ENCODE measurements at places on chromosomes 3 and 15.

DNA sequence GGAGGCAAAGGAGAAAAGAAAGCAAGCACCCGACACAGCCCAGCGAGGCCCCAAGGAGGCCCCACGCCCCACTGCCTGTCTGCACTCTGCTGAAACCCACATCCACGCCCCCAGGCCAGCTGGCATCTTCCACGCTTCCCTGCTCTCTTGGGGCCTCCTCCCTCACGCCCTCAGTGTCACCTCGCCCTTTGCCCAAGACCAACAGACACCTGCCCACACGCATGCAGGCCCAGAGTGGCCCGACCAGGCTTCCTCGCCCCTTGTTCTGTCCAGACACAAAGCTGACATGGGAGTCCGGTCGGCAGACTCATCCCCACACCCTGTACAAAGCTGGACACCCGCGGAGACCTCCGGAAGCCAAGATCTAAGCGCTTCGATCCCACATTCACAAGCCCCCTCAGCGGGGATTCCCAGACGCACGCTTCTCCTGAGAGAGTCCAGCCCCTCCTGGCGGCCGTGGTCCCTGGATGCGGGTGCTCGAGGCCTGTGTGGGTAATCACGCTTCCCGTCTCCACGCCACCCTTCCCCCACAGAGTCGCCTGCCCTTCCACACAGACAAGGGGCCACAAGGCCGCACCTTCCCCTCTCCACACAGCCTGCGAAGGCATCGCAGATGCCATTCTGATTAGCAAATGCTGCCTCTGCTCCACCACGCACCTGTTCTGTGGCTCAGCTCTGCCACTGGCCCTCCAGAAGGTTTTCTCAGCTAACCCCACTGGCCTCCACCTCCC lies 176.6 kb downstream of the XXYLT1 start:
- H3K27me3 ChIP-seq, result no peaks in the 10 kb centered on the region
- no peak overlapping the region for H3K4me3 ChIP-seq
- no peak for DNase-seq
- peaks cover 6% of the 10 kb centered on the region for H3K4me1 ChIP-seq

DNA sequence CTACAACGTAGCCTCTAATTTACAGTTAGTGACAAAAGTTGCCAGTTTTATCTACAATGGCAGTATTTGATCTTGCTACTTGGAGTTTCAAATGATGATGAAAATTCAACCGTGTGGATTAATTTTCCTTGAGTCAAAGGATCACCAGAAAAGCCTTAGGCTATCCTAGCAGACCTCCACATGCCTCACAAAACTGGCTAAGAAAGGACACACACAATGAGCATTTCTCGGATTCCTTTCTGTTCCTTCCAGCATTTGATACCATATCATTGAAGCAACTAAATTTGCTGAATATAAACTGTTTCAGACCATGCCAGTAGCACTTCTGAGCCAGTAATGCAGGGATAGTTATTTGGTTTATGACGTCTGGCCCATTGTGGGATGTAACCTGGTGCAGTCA lies 587.4 kb upstream of the MDFIC2 start:
- H3K27me3 ChIP-seq, result no peaks in the 10 kb centered on the region
- no peaks in the 10 kb centered on the region for H3K36me3 ChIP-seq
- DNase-seq, result no peak
- H3K4me1 ChIP-seq, result no peaks in the 10 kb centered on the region

- H3K36me3 ChIP-seq, result peaks cover 57% of the 10 kb centered on the region
- H3K4me3 ChIP-seq, result no peak overlapping the region
- H3K27me3 ChIP-seq, result no peaks in the 10 kb centered on the region
- H3K27ac ChIP-seq, result no peak overlapping the region
These were observed 27.0 kb downstream of the KIF7 start for GRCh38 chr15:89628301-89628700.

DNA sequence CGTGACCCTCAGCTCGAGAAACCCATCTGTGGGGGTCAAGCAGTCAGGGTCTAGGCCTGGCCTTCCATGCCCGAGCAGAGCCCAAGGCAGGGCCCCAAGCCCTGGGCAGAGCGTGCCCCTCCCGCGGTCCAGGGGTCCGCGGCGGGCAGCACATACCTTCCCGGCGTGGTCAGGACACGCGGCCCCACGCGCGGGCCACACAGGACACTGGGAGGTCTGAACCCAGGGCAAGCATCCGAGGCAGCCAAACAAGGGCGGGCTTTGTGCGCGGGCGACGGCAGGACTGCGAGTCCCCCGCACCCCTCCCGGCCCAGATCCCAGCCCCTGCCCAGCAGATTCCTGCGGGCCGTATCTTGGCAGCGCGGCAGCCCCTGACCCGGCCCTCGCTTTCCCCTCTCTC lies 61.6 kb upstream of the ACAN start:
- H3K36me3 ChIP-seq, result no peaks in the 10 kb centered on the region
- no peak for DNase-seq
- no peak overlapping the region for H3K4me3 ChIP-seq
- H3K4me1 ChIP-seq, result no peaks in the 10 kb centered on the region
- peaks cover 15% of the 10 kb centered on the region for H3K27me3 ChIP-seq

DNA sequence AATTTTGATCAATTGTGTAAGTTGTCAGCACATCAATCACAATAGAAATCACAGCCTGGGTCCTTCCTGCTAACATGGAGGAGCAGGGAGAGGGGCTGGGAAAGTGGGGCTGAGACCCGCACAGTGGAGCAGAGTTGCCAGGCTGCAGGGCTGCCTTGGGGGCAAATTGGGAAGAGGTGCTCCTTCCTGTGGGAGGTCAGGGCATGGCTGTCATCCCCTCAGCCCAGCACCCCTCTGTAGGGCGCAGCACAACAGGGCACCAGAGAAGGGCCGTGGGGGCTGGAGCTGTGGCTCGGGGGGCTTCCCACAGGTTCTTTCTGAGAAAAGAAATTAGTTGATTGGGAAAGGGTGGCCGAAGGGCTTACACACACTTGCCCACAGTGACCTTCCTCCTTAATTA lies 126.3 kb downstream of the NSMCE3 start:
- H3K27me3 ChIP-seq, result peaks cover 22% of the 10 kb centered on the region
- peaks cover 6% of the 10 kb centered on the region for H3K4me1 ChIP-seq
- no peak overlapping the region for H3K27ac ChIP-seq
- H3K4me3 ChIP-seq, result no peak overlapping the region
- no peaks in the 10 kb centered on the region for H3K36me3 ChIP-seq

- peak overlapping the region; percentile 53 for H3K4me3 ChIP-seq
- H3K27me3 ChIP-seq, result peaks cover 36% of the 10 kb centered on the region
- H3K4me1 ChIP-seq, result peaks cover 23% of the 10 kb centered on the region
- H3K27ac ChIP-seq, result no peak overlapping the region
- DNase-seq, result no peak
These were observed 976 bp upstream of the ALDH1L1 start for GRCh38 chr3:126181398-126181725.

- no peaks in the 10 kb centered on the region for H3K27me3 ChIP-seq
- H3K27ac ChIP-seq, result no peak overlapping the region
- no peaks in the 10 kb centered on the region for H3K4me1 ChIP-seq
- no peaks in the 10 kb centered on the region for H3K36me3 ChIP-seq
- no peak overlapping the region for H3K4me3 ChIP-seq
These were observed 64.2 kb downstream of the MOBP start for GRCh38 chr3:39531665-39532064.

DNA sequence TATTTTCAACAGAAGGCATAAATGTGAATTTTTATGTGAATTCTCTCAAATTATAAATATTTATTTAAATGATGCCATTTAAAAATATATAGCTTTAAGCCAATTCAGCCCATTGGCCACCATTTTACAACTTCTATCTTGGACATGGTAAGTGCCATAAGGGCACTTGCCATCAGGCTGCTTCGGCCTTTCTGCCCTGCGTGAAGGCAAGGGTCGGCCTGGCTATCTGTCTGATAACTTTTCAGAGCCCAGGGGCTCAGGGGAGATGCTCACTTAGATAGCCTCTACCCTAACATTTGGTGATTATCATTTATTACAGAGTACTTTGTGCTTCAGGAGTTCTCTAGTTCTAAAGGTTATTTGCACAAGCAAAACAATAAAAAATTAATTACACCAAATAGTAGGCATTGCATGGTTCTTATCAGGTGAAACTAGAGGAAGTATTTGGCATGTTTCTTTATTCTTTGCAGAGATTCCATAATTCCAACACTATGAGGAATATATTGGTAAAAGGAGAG lies 62.4 kb upstream of the MBNL1 start:
- H3K27ac ChIP-seq, result no peak overlapping the region
- peaks cover 22% of the 10 kb centered on the region for H3K4me1 ChIP-seq
- H3K4me3 ChIP-seq, result no peak overlapping the region
- H3K27me3 ChIP-seq, result no peaks in the 10 kb centered on the region
- no peaks in the 10 kb centered on the region for H3K36me3 ChIP-seq

GRCh38 chr3:64108231-64108630 lies 84.9 kb upstream of the PSMD6 start:
- no peak overlapping the region for H3K4me3 ChIP-seq
- no peaks in the 10 kb centered on the region for H3K36me3 ChIP-seq
- H3K27me3 ChIP-seq, result no peaks in the 10 kb centered on the region
- H3K4me1 ChIP-seq, result no peaks in the 10 kb centered on the region

GRCh38 chr15:42138411-42138810 lies 18.0 kb downstream of the PLA2G4F start:
- H3K27me3 ChIP-seq, result no peaks in the 10 kb centered on the region
- DNase-seq, result peak; percentile 37

- no peak overlapping the region for H3K27ac ChIP-seq
- H3K36me3 ChIP-seq, result no peaks in the 10 kb centered on the region
- DNase-seq, result no peak
These were observed 107.8 kb downstream of the LIPC start for GRCh38 chr15:58539548-58539947.

GRCh38 chr3:156594219-156594683 lies 39.3 kb upstream of the SSR3 start:
- H3K36me3 ChIP-seq, result no peaks in the 10 kb centered on the region
- no peaks in the 10 kb centered on the region for H3K27me3 ChIP-seq
- DNase-seq, result no peak

- no peaks in the 10 kb centered on the region for H3K27me3 ChIP-seq
- H3K27ac ChIP-seq, result no peak overlapping the region
- no peak overlapping the region for H3K4me3 ChIP-seq
These were observed 601.0 kb upstream of the EPHA6 start for GRCh38 chr3:96213393-96213792.
